ENCODE measurements at places on chromosomes 4 and X.

- DNase-seq = no peak
These were observed 764.5 kb upstream of the TENM3 start for GRCh38 chr4:181478656-181479055.

GRCh38 chr4:57131849-57132742 is 21.9 kb upstream of the IGFBP7 start:
- no peak for DNase-seq

DNA sequence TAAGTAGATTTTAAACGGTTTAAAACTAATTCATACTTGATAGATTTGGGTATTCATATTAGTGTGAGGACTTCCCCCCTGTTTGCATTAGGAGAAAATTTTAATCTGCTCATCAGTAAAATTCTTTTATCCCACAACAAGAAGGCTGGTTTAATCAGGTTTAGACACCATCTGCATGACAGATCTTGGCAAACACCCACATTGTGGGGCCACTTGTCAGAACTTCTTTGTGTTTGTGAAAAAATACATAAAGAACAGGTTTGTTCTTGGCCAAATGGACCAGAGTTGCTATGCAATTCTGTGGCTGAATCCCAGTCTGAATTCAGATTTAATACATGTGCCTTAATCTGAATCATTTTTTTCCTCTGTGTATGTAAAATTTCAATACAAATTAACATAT is 121.1 kb downstream of the REPS2 start:
- no peak for DNase-seq

GRCh38 chr4:116413222-116413621 is 672.2 kb downstream of the TRAM1L1 start:
- no peak for DNase-seq

- peak; percentile 93 for DNase-seq
These were observed 5.6 kb downstream of the FLNA start for GRCh38 chrX:154368630-154369448.

Measured in stimulated activated CD8-positive, alpha-beta memory T cell treated with anti-CD3 and anti-CD28 coated beads, Interleukin-4, amount 100 ng/mL, for 48 hours (primary cell).